ENCODE measurements at places on chromosomes 5 and 9. TPM values are rescaled to one million over a fixed set of nuclear protein-coding genes. Genes with fewer than 3 reads are reported as not detected.

SLC46A2 gene
- total RNA-seq, result not detected

- H3K4me1 ChIP-seq, result no peaks in the 10 kb centered on the region
- DNase-seq, result no peak
- H3K4me3 ChIP-seq, result no peak overlapping the region
These were observed 86.8 kb upstream of the CDH6 start for GRCh38 chr5:31106691-31107090.

- no peak overlapping the region for H3K4me3 ChIP-seq
- H3K4me1 ChIP-seq, result no peaks in the 10 kb centered on the region
- DNase-seq, result no peak
- no peaks in the 10 kb centered on the region for H3K36me3 ChIP-seq
- H3K27ac ChIP-seq, result no peak overlapping the region
These were observed 36.8 kb upstream of the GCNT4 start for GRCh38 chr5:75089137-75089536.

- H3K27me3 ChIP-seq, result peaks cover 13% of the 10 kb centered on the region
- no peak overlapping the region for H3K27ac ChIP-seq
- H3K36me3 ChIP-seq, result no peaks in the 10 kb centered on the region
- H3K4me1 ChIP-seq, result no peaks in the 10 kb centered on the region
These were observed 4.7 kb upstream of the OR1Q1 start for GRCh38 chr9:122609804-122610203.

GRCh38 chr5:131381021-131381420 lies 117.2 kb downstream of the CDC42SE2 start:
- no peak overlapping the region for H3K4me3 ChIP-seq
- H3K27me3 ChIP-seq, result no peaks in the 10 kb centered on the region
- DNase-seq, result no peak
- peaks cover 9% of the 10 kb centered on the region for H3K36me3 ChIP-seq

DNA sequence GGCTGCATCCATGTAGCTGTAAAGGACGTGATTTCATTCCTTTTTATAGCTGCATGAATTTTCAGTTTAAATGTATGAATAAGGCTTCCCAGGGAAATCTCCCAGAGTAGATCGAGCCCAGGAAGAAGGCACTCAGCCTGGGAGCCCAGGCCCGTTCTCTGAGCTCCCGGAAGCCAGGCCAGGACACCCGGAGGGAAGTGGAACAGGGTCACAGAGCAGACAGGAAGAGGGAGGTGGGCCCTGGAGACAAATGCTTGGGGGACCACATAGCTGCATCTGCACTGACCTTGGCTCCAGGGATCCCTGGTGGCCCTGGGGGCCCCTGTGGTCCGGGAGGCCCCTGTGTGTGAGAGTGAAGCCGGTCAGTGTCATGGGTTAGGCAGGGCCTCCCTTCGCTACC lies 19.7 kb upstream of the PHYKPL start:
- DNase-seq, result no peak
- H3K4me1 ChIP-seq, result peaks cover 21% of the 10 kb centered on the region
- no peak overlapping the region for H3K4me3 ChIP-seq
- peaks cover 74% of the 10 kb centered on the region for H3K27me3 ChIP-seq
- no peak overlapping the region for H3K27ac ChIP-seq
- no peaks in the 10 kb centered on the region for H3K36me3 ChIP-seq

Measured in K562 (cell line).